ENCODE measurements at places on chromosomes 1 and 21.

DNA sequence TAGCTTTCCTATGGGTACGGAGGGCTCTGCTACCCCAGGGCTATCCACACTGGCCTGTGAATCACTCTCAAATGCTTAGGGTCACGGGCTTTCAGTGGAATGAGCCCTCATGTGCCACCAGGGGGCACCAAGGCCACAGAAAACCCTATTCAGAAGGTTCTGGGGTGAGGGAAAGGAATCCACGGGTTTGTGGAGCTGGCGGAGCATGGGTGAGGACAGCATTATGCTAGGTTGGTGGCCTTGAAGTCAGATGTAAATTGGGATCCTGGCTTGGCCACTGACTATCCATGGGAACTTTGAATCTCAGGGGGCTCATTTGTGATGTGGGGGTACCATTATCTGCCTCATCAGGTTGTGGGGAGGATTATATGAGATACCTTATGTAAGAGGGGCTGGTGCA is 5.1 kb upstream of the LAMTOR5 start:
- peak; percentile 48 for DNase-seq

DNA sequence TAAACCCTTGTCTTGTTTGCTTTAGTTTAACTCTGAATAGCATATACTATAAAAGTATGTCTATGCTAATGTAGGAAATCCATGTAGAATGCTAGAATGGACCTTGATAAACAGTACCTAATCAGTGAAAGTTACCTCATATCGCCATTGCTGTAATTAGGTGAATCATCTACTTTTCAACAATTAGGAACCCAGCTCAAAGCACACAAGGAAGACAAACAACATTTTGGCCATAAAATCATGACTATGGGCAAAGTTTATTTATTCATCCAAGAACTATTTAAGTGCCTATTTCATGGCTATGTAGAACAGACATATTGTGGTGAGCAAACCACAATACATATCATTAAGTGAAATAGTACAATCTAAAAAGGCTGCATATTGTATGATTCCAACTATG is 1043.2 kb downstream of the BRINP3 start:
- DNase-seq, result no peak

- no peak for DNase-seq
Measured at GRCh38 chr1:58815686-58816071, 31.8 kb upstream of the JUN start.

DNA sequence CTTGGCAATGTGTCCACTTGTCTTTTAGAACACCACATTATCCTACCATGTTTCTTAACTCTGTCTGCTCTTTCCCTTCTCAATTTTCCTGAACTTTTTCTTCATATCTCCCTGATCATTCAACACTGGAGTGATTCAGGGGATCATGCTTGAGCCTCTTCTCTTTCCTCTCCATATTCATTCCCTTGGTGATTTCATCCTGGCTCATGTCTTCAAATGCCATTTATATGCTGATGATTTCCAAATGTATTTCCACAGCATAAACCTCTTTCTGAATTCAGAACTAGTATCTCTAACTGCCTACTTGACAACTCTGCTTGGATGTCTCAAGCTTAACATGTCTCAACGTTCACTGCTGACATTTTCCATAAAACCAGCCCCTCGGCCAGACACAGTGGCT is 8.5 kb upstream of the IVL start:
- no peak for DNase-seq

DNA sequence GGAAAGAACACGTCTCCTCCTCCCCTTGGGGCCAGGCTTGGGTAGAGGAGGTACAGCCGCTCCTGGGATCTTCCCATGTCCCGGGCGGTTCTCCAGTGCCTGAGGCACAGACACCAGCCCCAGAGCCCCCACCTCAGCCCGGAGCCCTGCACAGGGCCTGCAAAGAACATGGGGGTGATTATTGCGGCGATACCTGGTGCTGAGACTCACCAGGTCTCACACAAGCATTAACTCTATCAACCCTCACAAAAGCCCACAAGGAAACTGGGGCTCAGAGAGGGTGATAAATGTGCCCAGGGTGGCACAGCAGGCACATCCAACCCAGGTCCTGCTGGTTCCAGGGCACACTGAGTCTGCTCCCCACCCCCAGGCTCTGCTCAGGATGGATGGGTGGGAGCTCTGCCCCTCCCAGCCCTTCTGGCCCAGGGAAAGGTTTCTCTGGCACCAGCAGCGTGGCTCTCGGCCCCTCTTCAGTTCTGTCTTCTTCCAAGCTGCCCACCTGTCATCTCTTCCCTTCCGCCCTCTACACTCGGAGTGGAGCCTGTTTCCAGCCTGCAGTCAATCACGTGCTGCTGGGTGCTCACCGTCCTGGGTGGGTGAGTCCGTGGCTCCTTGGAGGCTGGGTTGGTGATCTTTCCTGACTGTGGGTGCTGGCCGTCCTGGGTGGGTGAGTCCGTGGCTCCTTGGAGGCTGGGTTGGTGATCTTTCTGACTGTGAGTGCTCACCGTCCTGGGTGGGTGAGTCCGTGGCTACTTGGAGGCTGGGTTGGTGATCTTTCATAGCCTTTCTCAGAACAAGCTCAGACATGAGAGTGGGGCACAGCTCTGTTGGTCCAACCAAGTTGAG is 53.6 kb upstream of the AJAP1 start:
- DNase-seq, result no peak

GRCh38 chr1:24866211-24867083 is 63.6 kb downstream of the RUNX3 start:
- DNase-seq, result no peak

DNA sequence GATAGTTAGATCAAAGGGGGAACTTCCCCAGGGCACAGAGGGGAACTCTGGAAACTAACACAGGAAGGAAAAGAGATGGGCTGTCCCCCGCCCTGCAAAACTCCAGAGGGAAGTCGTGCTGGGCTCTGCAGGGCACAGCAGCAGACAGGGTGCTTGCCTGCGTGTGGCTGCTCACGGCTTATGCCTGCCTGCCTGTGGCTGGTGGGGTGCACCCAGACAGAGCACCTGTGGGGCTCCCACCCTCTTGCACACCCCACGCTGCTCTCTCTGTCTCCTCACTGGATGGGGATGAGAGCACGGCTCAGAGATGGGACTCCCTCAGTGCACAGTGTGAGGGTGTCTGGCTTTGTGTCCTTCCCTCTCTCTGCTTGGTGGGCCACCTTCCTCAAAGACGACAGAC is 13.5 kb upstream of the ETV3L start:
- no peak for DNase-seq

DNA sequence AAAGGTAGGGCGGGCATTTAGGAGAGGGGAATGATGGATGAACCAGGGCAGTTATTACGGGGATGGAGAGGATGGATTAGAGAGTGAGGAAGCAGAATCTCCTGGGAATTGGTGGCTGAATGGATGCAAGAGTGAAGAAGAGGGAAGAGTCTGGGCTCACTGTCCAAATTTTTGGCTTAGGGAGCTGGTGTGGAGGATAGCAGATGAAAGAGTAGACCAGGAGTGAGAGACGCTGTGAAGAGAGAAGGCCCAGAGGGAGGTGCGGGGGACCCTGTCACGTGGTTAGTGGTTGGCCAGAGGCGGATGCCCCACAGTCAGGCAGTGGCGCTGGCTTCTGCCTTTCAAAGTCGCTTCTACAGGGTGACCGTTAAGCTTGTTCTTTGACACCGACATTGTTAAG is 78.4 kb downstream of the PEX14 start:
- no peak for DNase-seq

GRCh38 chr1:99282536-99282935 is 18.2 kb downstream of the PLPPR4 start:
- no peak for DNase-seq

- no peak for DNase-seq
Measured at GRCh38 chr1:5815211-5815610, 177.0 kb downstream of the NPHP4 start.

GRCh38 chr1:231091831-231092301 is 51.8 kb upstream of the FAM89A start:
- peak; percentile 0 for DNase-seq

- no peak for DNase-seq
Measured at GRCh38 chr1:42043811-42044210, 109.4 kb upstream of the GUCA2B start.

DNA sequence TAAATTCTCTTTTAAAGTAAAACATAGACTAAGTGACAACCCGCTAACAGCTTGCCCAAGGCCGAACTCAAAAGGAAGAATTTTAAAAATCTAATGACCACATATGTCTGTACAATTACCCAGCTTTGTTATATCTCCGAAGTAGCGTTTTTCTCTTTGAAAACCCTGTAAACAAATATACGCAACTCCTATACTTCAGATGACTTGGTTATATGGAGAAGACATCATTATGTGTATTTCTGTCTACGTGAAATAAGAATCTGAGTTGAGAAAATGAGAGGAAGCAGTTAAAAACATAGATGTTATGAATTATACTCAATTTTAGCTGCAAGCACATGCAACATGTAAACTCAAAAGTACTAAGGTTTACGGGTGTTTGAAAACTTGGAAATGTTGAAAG is 2.0 kb downstream of the PBX1 start:
- DNase-seq, result no peak

DNA sequence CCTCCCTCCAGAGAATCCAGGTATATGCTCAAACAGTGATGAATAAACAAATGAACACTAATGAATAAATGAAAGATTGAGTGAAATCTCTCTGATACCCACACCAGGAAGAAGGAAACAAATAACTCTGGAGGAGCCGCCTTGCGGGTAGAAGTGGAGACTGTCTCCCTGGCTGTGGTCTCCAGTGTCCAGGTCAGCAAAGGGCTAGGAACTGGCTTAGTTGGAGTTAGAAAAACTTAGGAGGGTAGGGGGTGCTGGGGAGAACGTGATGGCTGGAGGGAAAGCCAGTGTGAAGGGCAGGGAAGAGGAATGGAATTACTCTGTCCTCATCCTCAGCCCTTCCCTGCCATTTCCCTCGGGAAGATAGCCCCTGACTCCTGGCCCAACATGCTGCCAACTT is 537 bp downstream of the RHBDL2 start:
- no peak for DNase-seq

- no peak for DNase-seq
Measured at GRCh38 chr1:226133504-226134123, 52.9 kb downstream of the ACBD3 start.

GRCh38 chr1:36328713-36329112 is 5.3 kb upstream of the EVA1B start:
- DNase-seq, result no peak

- no peak for DNase-seq
Measured at GRCh38 chr1:162901243-162901642, 40.3 kb upstream of the CCDC190 start.

DNA sequence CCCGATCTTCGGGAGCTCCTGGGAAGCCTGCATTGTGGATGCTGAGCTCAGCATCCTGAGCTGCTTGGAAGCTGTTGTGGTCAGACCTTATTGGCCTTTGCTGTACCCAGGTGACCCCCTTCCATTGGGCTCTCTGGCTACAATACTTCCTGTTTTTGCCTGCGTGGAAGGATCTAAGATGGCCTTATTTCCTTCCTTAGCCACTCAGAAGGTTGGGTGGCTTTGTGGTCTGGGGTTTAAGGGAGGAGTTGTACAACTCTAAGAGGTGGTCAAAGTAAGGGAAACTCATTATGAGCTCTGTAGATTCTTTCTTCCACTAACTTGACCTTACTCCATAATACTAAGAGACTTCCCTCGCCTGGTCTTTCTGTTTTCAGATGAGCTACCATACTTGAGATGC is 17.7 kb downstream of the PFKFB2 start:
- no peak for DNase-seq

DNA sequence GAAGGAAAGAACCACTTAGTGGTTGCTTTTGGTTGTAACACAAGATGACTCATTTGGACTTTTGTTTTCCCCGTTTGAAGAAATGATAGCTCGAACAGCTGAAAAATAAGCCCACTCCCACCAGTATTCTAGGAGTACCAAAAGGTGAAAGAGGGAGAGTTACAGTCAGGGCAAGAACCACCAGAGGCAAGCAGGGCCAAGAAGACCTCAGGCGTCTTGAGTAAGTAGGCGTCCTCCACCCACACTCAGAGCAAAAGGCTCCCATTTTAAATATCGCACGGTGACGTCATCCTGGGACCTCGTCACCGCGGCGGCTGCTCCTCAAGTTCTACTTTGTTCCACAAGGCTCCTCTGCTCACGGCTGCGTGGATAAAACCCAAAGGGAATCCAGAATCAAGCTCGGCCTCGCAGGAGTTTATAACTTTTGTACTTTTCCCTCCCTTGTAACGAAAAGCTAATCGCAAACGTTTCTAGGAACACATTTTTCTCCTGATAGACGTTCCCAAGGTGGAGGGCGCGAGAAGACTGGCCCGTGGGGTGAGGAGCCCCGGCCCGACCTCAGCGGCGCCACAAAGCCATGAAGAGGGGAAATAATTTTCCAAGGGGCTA is 1.2 kb downstream of the BTG3 start:
- peak; percentile 85 for DNase-seq

- DNase-seq, result peak; percentile 77
Measured at GRCh38 chr1:208500375-208500774, 256.2 kb upstream of the PLXNA2 start.

DNA sequence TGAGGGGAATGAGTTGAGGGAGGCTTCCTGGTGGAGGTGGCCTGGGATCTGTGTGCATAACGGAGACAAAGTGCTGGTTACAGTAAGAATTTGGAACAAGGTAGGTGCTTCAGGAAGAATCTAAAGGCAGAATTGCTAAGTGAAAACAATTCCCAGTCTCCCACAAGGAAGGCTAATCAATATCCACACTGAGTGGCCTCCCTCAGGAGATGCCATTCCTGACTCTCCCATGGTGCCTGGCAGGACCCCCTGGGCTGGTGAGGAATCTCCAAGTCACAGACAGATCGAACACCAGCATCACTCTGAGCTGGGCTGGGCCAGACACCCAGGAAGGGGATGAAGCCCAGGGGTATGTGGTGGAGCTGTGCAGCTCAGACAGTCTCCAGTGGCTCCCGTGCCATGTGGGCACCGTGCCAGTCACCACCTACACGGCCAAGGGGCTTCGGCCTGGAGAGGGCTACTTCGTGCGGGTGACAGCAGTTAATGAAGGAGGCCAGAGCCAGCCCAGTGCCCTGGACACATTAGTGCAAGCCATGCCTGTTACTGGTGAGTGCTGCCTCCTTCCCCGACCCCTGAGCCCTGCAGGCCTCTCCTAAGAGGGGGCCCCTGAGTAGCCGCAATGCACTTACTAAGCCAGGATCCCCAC is 30.7 kb downstream of the IGFN1 start:
- no peak for DNase-seq

- DNase-seq, result no peak
Measured at GRCh38 chr1:186308264-186309060, 66.6 kb downstream of the TPR start.

- no peak for DNase-seq
Measured at GRCh38 chr1:73593364-73593763, 604.6 kb downstream of the LRRIQ3 start.

All from NCI-H1436 (cell line).